Activated CD4-positive, alpha-beta memory T cell treated with anti-CD3 and anti-CD28 coated beads for 36 hours (primary cell): ENCODE measurements at places on chromosomes 12 and 14. TPM values are rescaled to one million over a fixed set of nuclear protein-coding genes. Genes with fewer than 3 reads are reported as not detected.
A peak's percentile ranks its signal among the peaks of the same experiment; 100 is the strongest.

TMPRSS12 gene
- not detected for total RNA-seq

GRCh38 chr14:61253064-61253738 lies 27.9 kb downstream of the TMEM30B start:
- no peak for DNase-seq

- DNase-seq = no peak
Observed at GRCh38 chr14:86221000-86221399, 691.1 kb downstream of the FLRT2 start.

DNA sequence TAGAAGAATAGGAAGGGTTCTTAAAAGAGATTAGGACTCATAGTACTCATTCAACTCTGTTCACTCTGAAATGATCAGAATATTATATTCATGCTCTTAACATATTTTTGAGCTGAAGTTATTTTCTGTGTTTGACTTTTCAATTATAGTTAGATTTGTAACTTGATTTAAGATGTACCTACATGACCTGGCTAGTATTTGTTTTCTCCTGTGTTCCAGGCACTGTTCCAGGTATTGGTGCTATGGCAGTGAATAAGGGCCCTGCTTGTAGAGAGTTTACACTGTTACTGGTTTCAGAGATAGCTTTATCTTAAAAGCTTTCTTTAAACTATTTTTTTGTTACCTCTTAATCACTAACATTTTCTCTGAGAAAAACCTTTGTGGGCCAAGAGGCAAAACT lies 19.1 kb upstream of the SLC17A8 start:
- DNase-seq = no peak

DNA sequence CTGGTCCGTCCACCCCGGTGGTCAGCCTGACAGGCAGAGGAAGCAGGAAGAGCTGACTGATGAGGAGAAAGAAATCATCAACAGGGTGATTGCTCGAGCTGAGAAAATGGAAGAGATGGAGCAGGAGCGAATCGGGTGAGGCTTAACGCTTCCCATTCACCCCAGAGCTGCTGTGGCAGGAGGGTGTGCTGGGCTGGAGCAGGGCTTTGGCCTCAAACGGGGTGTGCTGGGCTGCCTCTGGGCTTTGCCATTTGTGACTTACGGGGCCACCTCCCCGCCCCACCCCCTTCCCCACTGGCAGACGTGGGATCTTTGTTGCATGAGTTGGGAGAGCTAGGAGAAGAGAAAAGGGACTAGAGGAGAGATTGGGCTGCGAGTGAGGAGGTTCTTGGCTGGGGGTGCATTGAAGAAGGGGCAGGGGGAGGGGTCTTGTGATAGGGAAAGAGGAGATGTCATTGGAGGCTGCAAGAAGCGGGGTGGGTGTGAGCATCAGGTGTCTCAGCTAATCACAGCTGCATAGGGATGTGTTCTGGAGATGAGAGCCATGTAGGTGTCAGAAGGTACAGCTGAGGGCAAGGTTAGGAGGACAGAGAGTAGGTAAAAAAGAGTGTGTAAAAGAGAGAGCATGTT lies 56.3 kb downstream of the RPH3A start:
- no peak for DNase-seq

PAWR gene
- 4.6 TPM for total RNA-seq

DNA sequence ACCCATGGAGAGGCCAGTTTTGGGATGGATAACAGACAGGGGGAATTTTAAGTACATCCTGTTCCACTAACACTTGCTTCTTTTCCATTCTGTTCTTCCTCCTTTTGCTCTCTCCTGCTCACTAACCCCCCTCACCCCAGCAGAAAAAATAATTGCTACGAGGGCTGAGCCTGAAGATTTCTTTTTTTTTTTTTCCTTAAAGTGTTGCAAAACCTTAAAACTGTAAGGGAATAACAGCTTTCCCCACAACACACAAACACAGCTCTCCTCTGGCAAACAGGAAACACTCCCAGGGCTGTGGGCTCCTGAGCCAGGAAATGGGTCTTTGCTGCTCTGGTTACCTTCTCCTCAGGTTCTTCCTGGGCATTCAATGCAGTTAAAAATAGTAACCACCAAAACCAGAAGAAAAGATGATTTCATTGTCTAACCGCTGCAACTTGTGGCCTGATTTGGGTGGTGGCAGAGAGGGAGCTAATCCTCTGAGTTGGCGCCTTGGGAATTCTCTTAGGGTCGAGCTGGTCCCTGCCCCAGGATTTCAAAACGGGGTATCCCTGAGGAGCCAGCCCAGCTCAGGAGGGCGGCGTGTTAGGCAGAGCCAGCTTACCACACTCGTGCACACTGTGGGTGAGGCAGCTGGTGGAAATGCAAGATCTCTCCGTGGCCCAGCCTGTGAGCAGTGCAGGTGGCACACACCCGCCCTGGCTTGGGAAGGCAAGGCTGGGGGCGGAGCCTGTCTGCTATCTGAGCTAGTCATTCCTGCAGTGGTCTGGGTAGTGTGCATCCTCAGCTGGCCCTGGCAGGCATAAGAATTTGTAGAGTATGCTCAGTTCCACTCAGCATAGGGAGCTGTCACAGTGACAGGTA lies 17.1 kb upstream of the EMP1 start:
- DNase-seq = peak; percentile 83

DNA sequence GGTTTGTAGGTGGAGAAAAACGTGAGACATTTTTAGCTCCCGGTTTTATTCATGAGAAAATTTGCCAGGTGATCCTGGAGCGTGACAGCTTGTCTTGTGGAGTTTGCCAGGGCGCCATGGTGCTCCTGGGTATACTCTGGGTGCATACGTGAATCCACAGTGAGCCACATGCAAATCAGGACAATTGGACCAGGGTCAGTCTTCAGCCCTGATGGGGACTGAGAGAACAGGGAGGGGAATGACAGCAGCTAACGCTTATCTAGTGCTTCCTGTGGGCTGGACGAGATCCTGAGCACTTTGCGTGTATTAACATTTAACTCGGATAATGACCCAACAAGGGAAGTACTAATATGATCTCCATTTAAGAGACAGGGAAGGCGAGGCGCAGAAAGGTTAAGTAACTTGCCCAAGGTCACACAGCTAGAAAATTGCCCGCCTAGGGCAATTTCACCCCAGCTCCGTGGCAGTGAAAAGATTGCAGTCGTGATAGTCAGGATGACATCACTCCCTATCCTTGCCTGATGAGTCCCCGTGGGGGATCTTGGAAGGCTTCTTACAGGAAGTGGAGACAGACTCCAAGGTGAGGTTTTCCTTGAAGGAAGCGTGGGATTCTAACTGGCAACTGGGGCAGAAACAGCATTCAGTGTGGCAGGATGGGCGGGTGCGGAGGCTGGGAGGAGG lies 118.4 kb upstream of the NCOR2 start:
- no peak for DNase-seq

KRT83 gene
- total RNA-seq = not detected

DNA sequence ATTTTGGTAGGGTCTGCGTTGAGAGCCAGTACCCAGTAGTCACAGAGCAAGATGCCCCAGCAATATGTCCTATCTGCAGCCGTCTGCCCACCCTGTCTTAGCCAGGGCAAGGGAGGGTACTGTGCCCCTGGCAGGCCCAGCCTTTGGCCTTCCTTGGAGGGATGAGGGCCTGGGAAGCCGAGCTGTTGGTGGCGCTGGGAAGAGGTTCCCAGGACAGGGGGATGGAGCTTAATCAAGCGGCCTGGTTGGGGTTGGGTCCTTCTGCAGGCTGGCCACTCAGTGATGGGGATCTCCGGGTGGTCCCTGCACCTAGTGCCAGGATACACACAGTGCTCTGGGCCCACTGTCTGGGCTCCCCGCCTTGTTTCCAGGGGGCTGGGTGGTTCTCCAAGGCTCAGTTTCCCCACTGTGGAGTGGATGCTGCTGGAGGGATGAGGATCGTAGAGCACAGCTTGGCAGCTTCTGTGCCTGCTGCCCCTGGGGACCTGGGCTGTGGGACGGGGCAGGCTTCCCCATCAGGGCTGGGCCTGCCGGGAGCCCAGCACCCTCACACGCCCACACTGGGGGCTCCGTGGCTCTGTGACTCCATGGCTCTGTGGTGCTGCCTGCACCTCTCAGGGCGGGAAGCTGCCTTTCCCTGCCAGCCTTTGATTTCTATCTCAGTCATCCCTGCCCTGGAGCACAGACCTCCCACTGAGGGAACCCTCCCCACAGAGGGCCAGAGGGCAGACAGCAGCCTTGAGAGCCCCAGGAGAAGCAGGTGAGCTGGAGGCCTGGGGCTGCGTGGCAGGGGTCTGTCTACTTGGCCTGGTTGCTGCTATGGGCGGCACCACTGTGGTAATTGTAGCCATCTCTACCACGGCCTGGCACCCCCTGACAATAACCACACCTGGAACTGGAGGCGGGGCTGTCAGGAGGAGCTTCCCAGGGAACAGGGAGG lies 357.0 kb downstream of the TMEM121 start:
- DNase-seq = no peak

DNA sequence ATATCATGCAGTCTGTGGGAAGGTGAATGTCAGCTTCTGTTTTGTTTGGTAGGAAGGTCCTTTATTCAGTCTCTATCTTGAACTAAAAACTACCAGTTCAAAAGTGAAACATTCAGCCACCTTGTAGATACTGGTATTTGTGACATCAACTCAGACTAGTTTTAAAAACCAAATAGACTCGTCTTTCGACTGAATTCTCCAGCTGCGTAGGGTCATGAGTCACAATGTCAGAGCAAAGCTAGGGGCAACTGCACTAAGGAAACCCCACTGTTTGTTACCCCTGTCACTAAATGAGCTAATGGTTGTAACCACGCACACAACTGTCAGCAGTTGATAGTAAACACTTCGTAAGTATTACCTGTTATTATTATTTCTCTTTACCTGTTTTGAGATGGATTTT lies 144.6 kb downstream of the PRIMA1 start:
- DNase-seq = no peak

- DNase-seq = peak; percentile 95
Observed at GRCh38 chr14:99271951-99272631, at the start of gene BCL11B. Gene BCL11B, minus strand, starts transcription at chr14:99272197. Its CDS starts 979 bp downstream, at chr14:99271218.

RASSF9 gene
- not detected for total RNA-seq

- no peak for DNase-seq
Observed at GRCh38 chr14:30242744-30243143, 315.1 kb upstream of the PRKD1 start.

GRCh38 chr12:38669530-38669929 lies 235.9 kb downstream of the CPNE8 start:
- DNase-seq = no peak

GRCh38 chr12:63792338-63792737 lies 12.6 kb downstream of the RXYLT1 start:
- DNase-seq = no peak

- peak; percentile 91 for DNase-seq
Observed at GRCh38 chr14:49768301-49769121, 558 bp downstream of the KLHDC2 start.

ABCC9 gene
- not detected for total RNA-seq

DNA sequence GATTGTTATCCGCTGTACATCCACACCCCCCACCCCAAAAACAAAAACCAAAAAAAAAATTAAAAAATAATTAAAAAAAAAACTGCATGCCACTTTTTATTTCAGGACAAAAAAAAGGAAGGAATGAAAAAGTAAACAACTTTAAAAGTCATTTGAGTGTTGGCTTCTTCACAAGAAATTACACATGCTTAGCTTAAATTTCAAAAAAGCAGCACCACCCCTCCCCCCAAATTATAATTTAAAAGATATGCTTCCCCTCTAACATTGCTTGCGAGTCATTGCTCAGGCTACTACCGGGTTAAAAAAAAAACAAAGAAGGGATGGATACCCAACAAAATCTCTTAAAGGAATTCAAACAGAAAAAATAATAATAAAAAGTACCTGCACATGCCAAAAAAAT lies 98.5 kb downstream of the BCL11B start:
- DNase-seq = no peak

CACNA1C gene
- 0.07 TPM for total RNA-seq

GRCh38 chr12:52195065-52195730 lies 3.4 kb upstream of the KRT80 start:
- peak; percentile 43 for DNase-seq

- DNase-seq = no peak
Observed at GRCh38 chr14:37091651-37092050, 80.8 kb downstream of the SLC25A21 start.

DNA sequence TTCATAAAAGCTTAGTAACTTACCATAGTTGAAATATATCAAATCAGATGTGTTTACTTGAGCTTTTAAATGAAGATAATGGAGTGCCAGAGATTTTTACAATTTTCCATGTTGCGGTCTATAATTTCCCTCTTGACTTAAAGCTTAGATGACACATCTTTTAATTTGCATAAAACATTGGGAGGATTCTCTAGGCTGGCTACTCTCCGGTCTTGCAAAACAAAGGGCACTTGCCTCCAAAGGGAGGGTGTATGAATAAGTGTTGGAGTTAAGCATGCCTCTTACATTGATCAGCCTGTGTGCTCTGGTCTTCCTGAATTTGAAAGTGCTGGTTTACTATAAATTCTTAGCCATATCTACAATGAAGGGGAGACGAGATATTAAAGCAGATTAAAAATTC lies 336.4 kb upstream of the NAV3 start:
- no peak for DNase-seq

TBX3 gene
- not detected for total RNA-seq

TNFRSF1A gene
- 47.5 TPM for total RNA-seq

GRCh38 chr12:80943338-80943737 lies 5.6 kb upstream of the LIN7A start:
- DNase-seq = no peak

GRCh38 chr14:104296388-104297312 lies 158.3 kb downstream of the KIF26A start:
- no peak for DNase-seq

GRCh38 chr12:61023231-61023630 lies 1237.0 kb upstream of the USP15 start:
- no peak for DNase-seq

DNA sequence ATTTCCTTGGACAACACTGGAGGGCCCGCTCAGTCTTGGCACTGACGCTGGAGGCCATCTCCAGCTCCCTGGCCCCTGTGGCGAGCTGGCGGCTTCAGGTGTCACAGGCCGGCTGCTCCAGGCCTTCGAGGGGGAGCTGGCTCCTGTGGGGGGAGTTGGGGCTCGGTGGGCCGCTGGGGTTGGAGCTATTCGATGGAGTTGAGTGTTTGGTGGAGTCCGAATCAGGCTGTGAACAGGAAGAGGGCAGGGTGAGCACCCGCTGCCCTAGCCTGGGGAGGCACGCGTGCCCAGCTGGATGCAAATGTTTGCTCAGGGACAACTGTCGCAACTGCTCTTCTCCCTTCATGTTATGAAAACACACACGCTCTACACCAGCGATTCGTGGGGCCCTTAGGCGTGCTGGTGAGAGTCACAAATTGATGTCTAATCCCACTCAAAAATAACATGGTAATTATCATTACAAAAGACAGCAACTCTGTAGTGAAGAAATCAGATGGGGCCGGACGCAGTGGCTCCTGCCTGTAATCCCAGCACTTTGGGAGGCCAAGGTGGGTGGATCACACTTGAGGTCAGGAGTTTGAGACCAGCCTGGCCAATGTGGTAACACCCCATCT lies 11.3 kb downstream of the AMN start:
- no peak for DNase-seq

HOXC12 gene
- not detected for total RNA-seq
